SW480 (cell line): ENCODE measurements at places on chromosomes 6 and 20.

GRCh38 chr6:42644211-42644610 lies 78.2 kb downstream of the PRPH2 start:
- DNase-seq, result no peak

DNA sequence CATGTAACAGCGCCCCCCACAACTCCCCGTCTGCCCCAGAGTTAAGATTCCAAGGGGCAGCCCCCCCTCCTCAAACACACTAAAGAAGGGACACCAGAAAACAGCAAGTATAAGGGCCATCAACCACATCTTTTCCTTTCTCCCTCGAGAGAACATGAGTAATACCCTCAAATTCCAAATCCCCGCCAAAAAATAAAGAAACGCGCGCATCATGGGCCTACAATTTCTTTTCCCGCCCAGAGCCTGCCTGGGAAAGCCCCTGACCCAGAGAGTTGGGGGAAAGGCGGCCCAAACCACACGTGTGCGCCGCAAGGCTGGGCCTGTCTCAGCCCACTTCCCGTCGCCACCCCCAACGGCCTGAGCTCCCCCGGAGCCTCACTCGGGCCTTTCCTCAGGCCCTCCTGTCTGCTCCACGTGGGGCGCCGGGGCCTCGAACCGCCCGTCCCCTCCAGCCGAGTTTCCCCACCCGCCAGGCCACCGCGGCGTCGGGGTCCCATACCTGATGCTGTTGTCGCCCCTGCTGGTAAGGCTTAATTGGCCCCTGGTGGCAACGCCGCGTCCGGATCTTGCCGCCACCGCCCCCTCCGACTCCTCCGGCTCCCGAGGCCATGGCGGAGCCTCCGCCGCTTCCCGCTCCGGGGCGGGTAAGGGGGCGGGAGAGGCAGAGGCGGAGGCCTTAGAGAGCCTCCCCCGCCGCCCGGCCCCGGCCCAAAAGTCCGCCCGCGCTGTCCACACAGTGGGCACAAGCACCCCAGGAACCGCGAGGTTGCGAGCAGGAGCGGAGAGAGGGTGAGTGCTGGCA lies 746 bp downstream of the NUP153 start:
- peak; percentile 61 for DNase-seq

- no peak for DNase-seq
Measured at GRCh38 chr6:88376197-88376596, 210.1 kb upstream of the CNR1 start.

- no peak for DNase-seq
Measured at GRCh38 chr6:157505912-157506491, 125.0 kb downstream of the ZDHHC14 start.

DNA sequence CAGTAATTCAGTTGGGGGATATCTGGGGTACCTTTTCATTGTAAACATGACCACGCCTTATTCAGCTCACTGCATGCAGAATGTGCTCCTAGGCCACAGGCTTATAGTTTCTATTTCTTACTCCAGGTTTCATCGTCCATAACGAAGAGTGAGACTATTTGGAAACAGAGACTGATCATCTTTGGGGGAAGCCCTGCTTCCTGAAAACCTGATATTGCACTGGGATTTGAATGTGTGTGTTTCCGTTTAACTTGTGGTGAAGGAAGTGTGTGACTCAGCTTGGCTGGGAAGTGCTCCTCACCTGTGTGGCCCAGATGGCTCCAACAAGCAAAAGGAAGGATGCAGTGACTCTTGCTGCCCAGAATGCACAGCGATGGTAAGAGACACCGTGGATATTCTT lies 19.6 kb upstream of the LTV1 start:
- peak; percentile 28 for DNase-seq

DNA sequence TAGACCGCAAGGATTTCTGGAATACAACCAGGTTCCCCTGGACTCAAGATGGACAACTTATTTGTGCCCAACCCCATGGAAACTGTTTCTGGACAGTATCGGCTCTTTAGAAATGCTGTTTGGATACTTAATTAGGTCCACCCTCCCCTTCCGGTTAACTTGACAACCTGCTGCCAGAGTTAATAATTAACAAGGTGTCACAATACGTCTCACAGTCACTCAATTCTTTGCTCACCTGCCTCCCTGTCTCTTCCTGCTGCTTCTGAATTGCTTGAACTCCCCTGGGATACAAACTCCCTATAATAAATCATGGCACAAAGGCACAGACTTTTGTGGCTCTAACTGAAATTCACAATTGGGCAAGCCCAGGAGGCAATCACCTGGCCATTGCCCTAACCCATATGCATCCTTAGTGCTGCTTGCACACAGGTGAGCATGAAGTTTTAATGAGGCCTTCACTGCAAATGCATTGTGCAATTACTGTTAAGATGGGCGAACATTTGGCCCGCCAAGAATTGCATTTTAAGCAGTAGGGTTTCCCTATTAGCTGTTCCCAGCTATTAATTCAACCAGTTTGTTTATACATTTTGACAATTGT lies 504.4 kb upstream of the NOX3 start:
- peak; percentile 56 for DNase-seq

DNA sequence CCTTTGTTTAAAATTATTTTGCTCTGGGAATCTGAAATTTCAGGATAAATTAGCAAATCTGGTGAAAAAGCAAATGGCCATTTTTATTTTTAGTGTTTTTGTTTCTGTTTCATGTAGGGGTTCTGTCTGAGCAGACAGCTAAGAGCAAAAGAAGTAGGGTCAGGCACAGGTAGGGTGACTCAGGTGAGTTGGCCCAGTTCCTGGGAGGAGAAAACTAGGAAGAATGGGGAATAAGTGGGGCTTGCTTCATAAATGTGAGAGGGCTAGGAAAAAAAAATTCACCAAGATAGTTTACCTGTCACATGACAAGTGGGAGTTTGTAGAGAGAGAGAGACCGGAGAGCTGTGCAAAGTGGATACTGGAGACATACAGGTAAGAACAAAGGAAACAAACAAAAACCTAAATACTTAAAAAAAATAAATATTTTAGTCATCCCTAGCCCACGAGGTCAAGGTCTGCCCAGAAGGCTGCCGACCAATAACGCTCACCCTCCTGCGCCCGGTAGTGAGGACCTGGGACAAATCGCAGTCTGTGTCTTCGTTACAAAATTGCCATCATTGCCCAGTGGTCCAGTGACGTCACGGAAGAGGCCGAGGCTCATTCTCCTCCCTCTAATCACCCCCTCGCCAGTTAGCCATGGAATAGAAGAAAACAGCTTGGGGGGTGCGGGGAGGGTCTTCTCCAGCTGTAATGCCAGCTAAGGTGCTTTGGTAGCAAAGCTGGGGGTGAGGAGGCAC lies 2.3 kb downstream of the THBD start:
- DNase-seq, result no peak

- DNase-seq, result no peak
Measured at GRCh38 chr6:144177726-144178125, 27.4 kb downstream of the STX11 start.

DNA sequence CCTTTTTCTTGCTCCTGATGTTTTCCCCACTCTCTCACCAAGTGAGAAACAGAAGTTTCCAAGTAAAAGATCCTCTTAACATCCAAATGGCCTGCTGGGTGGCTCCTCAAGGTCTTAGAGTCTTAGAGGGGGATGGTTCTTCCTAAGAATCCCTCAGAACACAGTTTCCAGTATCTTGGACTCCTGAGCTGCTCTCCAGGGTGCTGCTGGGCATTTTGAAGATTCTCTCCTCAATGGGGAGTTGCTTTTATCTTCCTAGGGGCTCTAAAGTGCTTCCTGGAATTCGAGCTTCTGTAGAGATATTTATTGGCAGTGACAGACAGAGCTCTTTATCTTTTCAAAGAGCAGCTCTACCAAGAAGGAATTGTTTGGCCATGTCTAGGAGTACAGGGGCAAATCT lies 70.8 kb upstream of the SLC35B3 start:
- DNase-seq, result no peak

GRCh38 chr6:66986940-66987339 lies 1279.9 kb upstream of the EYS start:
- DNase-seq, result no peak

- no peak for DNase-seq
Measured at GRCh38 chr20:46545827-46546138, 4.7 kb downstream of the OCSTAMP start.
